AML-193 (cell line): ENCODE measurements at places on chromosomes 5 and 9.

DNA sequence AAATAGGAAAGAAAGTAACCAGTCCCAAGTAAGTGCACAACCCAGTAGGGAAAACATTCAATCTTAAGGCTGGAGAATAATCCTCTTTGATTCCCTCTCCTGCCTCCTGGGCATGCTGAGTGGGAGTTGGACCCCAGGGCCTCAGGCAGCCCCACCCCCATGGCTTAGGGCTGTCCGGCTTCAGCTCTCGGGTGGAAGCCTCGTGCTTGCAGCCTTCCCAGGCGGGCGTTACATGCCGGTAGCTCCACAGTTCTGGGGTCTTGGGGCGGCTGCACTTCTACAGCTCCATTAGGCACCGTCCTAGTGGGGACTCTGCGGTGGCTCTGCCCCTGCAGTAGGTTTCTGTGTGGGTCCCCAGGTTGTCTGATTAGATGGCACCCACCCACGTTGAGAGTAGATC, 10.1 kb downstream of the GLIPR2 start:
- DNase-seq = no peak

DNA sequence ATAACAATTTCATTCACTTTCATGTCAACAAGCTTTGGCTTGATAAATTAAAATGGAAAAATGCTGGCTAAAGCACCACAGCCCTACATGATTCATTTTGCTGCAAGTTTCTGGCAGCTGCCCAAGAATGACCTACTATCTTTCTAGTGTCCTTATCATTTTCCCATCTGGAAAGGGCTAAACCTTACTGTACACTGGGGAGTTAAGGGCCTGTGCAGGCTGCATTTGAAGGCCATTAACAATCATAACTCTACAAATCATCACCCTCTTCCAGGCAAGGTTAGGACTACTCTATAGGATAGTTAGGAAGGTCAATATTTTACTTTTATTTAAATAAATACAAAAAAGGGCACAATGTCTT, 579.7 kb upstream of the ZNF608 start:
- no peak for DNase-seq

- no peak for DNase-seq
Measured at GRCh38 chr9:20788526-20789451, 104.7 kb downstream of the FOCAD start.

GRCh38 chr5:172430354-172430753, 24.0 kb downstream of the SH3PXD2B start:
- DNase-seq = no peak

GRCh38 chr5:2759696-2760461, 8.4 kb upstream of the IRX2 start:
- no peak for DNase-seq

- DNase-seq = no peak
Measured at GRCh38 chr5:6527749-6528455, 79.2 kb downstream of the UBE2QL1 start.

GRCh38 chr9:135526730-135527571, 5.7 kb downstream of the LCN1 start:
- no peak for DNase-seq

DNA sequence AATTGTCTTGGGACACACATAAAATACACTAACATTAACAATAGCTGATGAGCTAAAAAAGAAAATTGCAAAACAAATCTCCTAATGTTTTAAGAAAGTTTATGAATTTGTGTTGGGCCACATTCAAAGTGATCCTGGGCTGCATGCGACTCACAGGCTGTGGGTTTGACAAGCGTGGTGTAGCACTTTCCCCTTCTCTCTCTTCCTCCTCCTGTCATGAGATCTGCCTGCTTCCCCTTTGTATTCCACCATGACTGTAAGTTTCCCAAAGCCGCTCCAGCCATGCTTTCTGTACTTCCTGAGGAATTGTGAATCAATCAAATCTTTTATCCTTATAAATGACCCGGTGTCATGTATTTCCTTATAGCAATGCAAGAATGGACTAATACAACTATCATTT, 178.0 kb downstream of the TLR4 start:
- DNase-seq = no peak

- no peak for DNase-seq
Measured at GRCh38 chr5:180018347-180019060, 53.1 kb downstream of the RNF130 start.

DNA sequence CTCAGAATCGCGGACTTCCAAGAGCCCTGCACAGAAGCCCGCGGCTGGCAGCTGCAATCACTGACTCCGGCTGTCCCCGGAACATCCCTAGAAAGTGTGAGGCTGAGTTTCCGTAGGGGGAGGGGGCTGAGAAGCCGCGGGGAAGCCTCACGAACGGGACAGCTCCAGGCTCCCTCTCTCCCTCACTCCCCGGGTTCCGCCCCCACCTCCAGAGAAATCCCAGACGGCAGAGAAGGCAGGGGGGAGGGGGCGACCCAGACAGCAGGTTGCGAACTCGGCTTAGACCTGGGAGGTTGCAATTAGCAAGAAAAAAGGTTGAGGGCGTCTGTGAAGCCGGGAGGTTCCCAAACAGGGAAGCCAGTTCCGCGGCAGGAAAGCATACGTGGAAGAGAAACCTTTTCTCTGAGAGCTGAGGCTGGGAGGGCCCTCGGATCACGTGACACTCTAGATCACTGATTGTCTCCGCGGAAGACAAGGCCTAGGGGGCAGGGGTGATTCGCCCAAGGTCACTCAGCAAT, 73.8 kb upstream of the CPLX2 start:
- DNase-seq = no peak

DNA sequence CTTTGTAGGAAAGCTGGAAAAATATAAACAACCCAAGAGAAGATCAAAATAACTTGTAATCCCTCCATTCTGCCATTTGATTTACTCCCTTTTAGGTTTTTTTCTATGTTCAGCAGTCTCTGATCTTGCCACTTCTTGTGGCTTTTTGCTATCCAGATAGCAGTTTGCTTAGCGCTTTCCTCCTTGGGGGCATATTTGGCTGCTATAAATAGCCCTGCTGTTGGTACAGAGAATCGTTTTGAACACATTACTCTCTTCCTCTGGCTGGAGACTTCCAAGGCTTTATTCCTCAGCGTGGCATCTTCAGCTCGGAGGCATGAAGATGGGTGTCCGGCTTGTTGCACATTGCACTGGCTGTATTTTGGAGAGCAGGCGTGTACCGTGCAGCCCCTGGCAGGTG, 38.6 kb downstream of the HMCN2 start:
- no peak for DNase-seq

- DNase-seq = no peak
Measured at GRCh38 chr5:131250751-131251475, 12.9 kb upstream of the CDC42SE2 start.

DNA sequence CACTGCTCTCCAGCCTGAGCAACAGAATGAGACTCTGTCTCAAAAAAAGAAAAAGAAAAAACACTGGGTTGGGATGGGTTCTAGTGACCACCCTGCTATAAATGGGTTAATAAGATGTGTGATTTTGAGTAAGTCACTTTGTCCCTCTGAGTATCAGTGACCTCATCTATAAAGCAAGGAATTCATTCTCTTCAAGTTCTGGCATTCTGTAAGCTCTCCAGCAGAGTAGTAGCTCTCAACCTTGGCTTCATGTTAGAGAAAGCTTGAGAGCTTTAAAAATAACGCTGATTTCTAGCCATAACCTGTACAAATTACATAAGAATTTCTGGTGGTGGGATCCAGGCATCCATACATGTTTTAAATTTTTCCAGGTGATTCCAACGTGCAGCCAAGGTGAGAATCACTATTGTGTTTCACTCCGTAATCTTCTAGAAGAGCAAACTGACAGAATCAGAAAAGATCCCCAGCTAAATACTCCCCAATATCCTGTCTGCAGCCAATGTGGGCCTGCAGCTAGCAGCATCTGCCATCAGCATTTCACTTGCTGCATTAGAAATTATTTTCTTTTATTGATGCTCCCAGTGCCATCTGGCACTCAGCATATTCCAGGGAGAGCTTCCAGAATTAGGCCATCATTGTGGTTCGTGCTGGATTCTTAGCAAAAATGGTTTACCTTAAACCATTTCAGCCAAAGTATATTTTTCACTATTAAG, 109.4 kb downstream of the FEM1C start:
- no peak for DNase-seq

DNA sequence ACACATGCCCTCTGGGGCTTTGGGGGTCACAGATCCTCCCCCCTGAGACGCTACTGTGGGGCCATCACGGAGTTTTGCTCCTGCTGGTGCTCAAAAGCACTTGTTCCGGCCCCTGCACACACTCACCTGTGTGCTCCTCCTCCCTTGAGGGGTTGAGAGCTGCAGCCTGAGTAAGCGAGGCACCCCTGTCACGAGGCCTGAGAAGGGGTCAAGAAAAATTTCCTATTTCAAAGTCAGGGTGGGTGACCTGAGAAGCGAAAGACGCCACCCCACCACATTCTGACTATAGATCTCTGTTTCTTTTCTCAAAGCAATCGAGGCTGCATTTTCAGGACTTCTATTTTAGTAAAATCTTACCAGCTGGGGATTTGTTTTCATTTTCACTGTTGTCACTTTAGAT, 138.5 kb downstream of the DCP2 start:
- no peak for DNase-seq

DNA sequence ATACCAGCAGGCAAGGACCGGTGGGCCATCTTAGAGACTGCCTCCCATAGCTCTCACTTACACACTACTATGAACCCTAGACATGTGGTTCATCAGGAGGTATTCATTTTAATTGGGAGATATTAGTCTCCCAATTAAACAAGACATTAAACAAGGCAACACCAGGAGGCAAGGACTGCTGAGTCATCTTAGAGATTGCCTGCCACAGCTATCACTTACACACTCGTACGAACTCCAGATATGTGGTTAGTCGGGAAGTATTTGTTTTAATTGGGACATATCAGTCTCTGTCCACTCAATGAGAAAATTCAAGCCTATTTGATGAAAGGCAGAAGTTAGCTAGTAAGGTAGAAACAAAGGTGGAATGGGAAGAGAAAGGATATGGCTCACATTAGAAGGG, 343.9 kb downstream of the NFIB start:
- DNase-seq = no peak

- DNase-seq = no peak
Measured at GRCh38 chr9:98501819-98502218, 206.9 kb downstream of the GABBR2 start.

- no peak for DNase-seq
Measured at GRCh38 chr9:101418518-101419430, 16.8 kb downstream of the ALDOB start.

DNA sequence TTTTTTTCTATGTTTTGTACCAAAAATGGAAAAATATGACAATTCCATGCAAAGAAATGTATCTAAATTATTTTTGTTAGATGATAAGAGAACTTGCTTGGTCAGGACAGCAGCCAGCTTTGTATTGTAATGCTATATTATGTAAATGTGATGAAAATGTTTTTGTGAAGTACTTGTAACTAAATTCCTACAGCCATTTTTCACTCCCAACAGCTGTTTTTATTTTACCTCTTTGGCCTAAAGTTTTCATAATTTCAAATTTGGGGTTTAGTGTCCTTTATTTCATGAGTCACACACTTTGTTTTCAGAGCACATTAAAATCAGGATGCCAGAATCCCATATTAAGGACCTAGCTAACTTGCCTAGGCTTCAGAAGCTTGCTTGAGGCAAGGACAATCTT, 64.1 kb downstream of the WDR41 start:
- DNase-seq = no peak

DNA sequence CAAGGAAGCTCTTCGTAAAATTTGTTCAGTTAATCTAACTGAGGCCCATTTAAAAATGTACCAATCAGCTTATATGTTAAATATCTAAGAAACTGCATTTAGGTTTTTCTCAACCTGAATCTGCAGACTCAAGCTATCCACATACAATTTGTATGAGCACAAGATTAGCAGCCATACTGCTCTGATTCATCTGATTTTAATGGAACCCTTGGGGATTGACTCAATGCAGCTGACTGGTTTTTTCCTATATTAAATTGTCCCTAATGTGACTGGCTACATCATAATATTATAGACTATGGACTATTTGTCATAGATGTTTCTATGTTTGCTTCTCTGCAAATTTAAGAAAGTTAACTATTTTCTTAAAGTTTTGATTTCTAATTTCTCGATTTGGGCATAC, 451.0 kb upstream of the TUSC1 start:
- no peak for DNase-seq

- peak; percentile 40 for DNase-seq
Measured at GRCh38 chr9:90842996-90843395, 41.4 kb downstream of the SYK start.

- DNase-seq = no peak
Measured at GRCh38 chr9:129557192-129558036, 63.5 kb downstream of the C9orf50 start.

DNA sequence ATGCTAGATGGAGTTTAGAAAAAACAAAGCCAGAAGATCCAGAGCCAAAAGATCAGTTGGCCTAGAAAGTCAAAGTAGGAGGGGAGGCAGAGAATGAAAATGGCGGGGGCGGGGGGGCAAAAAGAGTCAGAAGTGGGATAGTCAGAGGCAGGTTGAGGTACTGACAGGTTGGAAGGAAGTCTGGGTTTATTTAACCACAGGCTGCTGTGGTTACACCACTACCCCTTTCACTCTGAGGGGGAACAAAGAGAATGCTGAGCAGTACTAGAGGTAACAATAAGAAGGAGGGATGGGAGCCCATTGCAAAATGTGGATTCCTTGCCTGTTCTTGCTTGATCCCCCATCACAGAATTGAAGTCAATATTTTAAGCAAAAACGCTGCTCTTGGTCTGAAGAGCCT, 111.8 kb downstream of the CAVIN4 start:
- no peak for DNase-seq

DNA sequence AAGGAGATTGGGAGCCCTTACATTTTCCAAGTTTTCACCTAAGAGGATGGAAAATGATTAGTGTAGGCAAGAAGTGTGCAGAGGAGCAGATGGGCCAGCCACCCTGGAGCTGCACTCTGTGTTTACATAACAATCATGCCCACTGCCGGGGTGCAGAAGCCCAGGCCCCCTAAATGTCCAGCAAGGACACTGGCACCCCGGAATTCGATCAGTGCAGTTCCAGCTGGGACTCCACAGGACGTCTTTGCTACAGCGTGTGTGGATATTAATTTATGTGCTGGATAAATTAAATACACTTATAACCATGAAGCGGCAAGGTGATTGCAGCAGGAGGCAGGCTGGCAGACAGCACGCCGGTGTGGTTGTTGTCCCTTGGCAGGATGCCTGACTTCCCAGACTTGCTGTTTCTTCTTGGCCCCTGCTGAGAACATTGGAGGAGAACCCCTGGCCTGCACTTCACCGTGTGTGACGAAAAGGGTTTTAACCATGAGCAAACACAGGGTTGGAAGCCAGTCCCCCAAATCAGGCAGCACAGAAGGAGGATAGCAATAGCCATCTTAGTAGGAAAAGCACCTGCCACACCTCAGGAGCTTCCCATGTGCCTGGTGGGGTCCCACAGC, 73.7 kb downstream of the GADD45G start:
- DNase-seq = no peak

DNA sequence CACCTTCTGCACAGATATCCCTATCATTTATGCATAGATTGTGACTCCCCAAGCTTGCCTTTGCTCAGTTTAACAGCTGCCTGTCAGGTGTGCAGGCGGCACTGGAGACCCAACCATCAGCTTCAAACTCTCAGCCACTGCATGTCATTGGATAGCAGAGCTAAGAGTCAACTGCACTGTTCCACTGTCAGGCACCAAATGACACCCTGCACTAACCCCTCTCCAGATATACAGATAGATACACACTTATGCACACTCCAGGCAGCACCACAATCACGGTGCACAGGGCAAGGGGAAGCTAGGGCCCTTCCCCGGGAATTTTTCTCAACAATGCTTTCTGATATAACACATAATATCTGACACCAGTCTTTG, 142.3 kb downstream of the BNC2 start:
- no peak for DNase-seq
